ENCODE measurements at places on chromosomes 12 and 14. TPM values are rescaled to one million over a fixed set of nuclear protein-coding genes. Genes with fewer than 3 reads are reported as not detected.

The LRRK2 gene
- total RNA-seq = 2.1 TPM

The MSRB3 gene
- 24.6 TPM for total RNA-seq

The SIX6 gene
- total RNA-seq = not detected

The GRIP1 gene
- total RNA-seq = 0.71 TPM

The RPS6KL1 gene
- 0.50 TPM for total RNA-seq

The CYP46A1 gene
- 0.14 TPM for total RNA-seq

The SPX gene
- 2.0 TPM for total RNA-seq

The AQP5 gene
- not detected for total RNA-seq

The SMCO3 gene
- not detected for total RNA-seq

The MEG3 gene
- total RNA-seq = 56.5 TPM

The SH2B3 gene
- total RNA-seq = 6.4 TPM

The STAB2 gene
- total RNA-seq = not detected

The CLMN gene
- 4.6 TPM for total RNA-seq

The APOF gene
- not detected for total RNA-seq

The TCL1A gene
- total RNA-seq = not detected

Measured in A549 treated with CpdA at 1 μM for 4 hours (cell line).